SHP77 (cell line): ENCODE measurements at places on chromosomes 12 and 14.

DNA sequence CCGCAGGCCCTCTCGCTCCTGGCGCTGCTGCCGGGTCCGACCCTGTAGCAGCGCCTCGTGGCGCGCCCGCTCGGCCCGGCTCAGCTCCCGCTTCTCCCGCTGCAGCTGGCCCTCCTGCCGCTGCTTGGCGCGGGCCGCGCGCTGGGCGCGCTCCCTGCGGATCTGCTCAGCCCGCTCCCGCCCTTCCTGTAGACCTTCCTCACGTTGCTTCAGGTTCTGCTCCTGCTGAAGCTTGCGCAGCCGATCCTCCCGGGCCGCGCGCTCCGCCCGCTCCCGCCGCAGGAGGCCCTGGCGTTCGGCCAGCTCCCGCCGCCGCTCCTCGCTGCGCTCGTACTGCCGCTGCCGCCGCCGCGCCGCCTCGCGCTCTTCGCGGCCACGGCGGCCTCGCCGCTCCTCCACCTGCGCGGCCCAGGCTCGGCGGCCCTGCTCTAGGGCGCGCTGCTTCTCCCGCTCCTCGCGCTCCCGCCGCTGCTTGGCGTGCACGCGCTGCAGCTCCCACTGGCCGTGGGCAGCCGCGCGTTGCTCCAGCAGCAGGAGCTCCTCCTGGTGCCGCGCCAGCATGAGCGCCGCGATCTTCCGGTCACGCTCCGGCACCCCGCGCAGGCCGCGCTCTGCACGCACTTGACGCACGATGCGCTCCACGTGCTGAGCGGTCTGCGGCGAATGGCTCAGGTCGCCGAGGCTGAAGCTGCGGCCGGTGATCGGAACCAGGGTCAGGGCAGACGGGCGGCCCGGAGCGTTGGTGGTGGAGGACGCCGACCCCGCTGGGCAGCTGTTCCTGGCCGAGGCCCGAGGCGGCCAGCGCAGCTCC lies 2.4 kb downstream of the CCDC177 start:
- peak; percentile 74 for DNase-seq

- peak; percentile 35 for DNase-seq
Measured at GRCh38 chr14:92945544-92945943, 22.6 kb downstream of the CHGA start.

DNA sequence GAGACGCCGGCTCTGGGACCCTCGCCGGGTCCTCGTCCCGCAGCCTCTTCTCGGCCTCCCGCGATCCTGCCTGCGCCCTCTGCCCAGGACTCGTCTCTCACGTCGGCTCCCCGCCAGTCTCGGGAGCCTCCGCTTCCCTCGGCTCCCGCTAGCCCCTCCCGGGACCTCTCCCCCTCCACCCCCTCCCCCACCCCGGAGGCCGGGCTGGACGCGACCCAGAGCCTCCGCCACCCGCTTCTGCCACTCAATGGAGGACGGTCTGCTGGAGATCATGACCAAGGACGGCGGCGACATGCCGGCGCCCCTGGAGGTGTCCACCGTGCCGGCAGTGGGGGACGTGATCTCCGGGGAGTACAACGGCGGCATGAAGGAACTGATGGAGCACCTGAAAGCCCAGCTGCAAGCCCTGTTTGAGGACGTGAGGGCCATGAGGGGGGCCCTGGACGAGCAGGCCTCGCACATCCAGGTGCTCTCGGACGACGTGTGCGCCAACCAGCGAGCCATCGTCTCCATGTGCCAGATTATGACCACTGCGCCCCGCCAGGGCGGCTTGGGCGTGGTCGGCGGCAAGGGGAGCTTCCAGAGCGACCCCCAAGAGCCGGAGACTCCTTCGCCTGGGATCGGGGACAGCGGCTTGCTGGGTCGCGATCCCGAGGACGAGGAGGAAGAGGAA lies 568 bp downstream of the CCDC184 start:
- DNase-seq, result no peak

- no peak for DNase-seq
Measured at GRCh38 chr12:89960011-89960507, 251.4 kb upstream of the ATP2B1 start.

GRCh38 chr12:65055859-65056258 lies 65.2 kb downstream of the WIF1 start:
- DNase-seq, result no peak

DNA sequence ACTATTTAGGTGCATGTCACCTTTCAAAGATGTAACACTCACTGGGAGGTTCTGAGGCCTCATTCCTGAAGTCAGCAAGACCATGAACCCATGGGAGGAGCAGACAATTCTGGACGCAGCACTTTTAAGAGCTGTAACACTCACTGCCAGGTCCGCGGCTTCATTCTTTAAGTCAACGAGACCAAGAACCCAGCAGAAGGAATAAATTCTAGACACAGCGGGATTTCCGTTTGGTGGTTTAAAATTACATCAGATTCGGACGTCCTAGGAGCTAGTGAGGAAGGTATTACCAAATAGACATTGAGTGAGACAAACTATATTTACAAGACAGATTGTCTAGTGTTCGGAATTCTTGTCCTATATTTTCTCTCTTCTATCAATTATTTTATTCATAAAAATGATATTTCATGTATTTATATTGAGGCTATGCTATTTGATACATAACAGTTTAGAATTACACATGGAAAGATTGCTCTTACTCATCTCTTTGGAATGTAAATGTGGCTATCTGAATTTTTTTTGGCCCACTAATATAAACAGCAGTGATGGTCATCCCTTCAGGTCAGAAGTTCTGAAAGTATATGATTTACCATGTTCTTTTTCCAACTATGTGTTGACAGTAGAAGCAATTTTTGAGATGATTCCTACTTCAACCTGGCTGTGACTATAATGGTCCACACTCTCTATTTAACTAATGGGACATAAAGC lies 1973.0 kb upstream of the FLRT2 start:
- DNase-seq, result no peak

GRCh38 chr12:45669093-45669492 lies 60.4 kb upstream of the ARID2 start:
- DNase-seq, result no peak

- no peak for DNase-seq
Measured at GRCh38 chr12:117403586-117404139, 42.2 kb upstream of the NOS1 start.

- DNase-seq, result peak; percentile 86
Measured at GRCh38 chr14:77158175-77158881, 16.7 kb upstream of the ZDHHC22 start.

- peak; percentile 100 for DNase-seq
Measured at GRCh38 chr12:122526683-122527477, at the start of the genes KNTC1 and RSRC2. TSS of gene KNTC1 (plus strand) at chr12:122527249. CDS start at chr12:122530064, 2,815 bp downstream. TSS of gene RSRC2 (minus strand) at chr12:122526936. CDS start at chr12:122526853, 83 bp downstream.

- no peak for DNase-seq
Measured at GRCh38 chr12:2034633-2035430, 18.0 kb upstream of the CACNA1C start.

DNA sequence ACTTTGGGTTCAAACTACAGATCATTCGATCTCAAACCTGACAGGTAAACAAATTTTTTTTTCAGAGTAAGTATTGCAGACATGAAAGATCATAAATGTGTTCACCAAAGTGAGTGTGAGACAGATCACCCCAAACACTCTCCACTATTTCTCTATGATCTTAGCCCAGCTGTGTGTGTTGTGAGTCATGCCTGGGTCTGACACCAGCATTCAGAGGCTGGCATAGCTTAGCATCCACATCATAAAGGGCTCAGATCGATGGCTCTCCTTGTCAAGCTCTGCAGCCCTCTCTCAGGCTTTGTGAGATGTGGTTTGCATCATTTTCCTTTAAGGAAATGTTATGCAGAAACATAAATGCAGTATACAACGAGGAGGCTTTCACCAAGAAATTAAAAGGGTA lies 164.9 kb downstream of the ETV6 start:
- DNase-seq, result no peak

DNA sequence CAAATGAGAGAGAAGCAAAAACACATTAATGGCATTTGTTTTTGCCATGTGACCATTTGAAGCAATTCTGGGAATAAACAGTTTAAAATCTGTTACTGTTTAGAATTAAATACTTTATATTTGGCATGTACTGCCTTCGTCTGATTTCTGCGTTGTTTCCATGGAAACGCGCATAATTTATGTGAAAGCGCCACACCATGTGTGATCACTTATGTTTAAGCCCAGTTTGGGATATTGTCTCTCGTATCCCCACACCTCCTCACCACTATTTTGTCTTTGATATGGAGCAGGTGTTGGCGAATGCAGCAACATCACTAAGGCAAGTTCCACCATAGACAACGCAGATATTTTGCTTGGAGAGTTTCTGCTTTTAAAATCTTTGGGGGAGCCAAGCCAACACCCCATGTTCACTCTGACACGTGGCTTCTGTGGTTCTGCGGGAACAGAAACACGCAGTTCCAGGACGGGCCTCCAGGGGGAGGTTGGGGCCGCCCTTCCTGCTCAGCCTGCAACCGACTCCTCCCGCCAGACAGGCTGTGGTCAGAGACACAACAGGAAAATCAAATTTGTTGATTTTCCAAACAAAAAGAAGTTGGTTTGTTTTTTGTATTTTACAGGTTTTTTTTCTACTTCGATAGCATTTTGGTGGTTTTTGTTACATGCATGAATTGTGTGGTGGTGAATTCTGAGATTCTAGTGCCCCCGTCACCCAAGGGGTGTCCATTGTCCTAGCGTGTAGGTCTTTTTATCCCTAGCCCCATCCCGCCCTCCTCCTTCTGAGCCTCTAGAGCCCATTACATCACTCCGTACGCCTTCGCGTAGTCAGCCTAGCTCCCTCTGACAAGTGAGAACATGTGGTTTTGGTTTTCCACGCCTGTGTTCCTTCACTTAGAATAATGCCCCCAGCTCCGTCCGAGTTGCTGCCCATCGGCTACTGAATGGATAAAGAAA lies 101.9 kb upstream of the SFSWAP start:
- DNase-seq, result peak; percentile 54

DNA sequence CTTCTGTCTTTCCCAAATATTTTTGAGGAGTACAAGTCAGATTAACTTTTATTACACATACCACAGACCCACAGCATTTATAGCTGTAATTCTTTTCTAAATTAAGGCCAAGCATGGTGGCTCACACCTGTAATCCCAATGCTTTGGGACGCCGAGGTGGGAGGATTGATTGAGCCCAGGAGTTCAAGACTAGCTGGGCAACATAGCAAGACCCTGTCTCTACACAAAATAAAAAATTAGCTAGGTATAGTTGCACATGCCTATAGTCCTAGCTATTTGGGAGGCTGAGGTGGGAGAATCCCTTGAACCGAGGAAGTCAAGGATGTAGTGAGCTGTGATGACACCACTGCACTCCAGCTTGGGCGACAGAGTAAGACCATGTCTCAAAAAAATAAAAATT lies 7.0 kb downstream of the DUSP16 start:
- DNase-seq, result no peak

GRCh38 chr12:6044082-6044481 lies 80.4 kb downstream of the VWF start:
- no peak for DNase-seq

DNA sequence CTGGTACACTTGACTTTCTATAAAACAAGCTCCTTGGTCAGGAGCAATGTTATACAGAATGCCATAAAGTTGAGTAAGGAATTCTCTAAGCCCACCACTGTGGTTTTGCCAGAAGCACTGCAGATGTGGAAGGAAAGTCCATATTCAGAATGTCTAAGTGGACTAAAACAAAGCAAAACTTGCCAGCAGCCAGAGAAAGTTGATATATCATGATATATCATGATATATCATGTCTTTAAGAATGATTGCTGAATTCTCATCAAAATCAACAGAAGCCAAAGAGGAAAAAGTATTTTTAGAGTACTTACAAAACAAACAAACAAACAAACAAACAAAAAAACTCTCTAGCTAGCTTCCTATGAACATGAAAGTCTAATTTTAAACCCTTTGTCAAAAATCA lies 424.8 kb upstream of the OR4E1 start:
- no peak for DNase-seq

DNA sequence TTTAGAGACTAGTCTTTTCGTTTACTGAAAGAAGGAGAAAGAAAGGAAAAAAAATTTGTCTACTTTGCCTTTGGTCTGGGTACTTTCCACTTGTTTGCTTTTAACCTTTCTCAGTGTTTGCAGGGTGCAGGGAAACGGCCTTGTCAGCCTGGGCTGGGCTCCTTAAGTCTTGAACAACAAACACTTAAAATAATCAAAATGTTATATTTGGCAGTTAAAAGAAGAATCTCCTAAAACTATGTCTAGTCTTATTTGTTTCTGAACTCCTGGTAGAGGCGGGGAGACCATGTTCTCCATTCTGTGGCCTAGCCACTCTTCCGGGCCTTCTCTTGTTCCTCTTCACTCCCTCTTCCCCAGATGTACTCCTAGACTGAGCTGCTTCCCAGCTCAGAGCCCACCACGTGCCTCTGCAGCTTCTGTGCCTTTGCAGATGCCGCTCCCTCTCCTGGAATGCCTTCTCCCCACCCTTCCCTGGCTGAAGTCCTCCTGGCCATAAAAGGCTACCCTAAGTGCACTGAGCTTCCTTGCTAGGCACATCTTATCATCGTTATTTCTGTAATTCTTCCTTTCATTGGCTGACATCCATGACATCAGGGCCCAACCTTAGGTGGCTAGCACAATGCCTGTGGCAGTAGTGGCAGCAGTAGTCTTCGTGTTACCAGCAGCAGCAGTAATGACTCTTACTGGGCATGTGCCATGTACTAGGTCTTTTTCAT lies 432.9 kb downstream of the ZFP36L1 start:
- no peak for DNase-seq

DNA sequence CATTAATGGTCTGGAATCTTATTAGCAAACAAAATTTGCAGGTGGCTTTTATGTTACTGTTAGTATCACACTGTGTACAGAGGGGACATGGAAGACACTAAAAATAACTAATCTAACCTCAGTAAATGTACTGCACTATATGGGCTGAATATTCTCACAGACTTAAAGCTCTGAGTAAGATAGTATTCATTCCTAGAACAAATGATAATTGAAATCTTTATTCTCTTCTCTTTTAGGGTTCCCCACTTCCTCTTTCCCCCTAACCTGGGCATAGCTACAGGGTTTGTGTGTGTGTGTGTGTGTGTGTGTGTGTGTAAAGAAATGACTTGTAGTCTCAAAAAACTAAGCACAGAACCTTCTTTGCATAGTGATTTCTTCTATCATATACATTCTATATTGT lies 21.4 kb upstream of the HECTD1 start:
- DNase-seq, result no peak

DNA sequence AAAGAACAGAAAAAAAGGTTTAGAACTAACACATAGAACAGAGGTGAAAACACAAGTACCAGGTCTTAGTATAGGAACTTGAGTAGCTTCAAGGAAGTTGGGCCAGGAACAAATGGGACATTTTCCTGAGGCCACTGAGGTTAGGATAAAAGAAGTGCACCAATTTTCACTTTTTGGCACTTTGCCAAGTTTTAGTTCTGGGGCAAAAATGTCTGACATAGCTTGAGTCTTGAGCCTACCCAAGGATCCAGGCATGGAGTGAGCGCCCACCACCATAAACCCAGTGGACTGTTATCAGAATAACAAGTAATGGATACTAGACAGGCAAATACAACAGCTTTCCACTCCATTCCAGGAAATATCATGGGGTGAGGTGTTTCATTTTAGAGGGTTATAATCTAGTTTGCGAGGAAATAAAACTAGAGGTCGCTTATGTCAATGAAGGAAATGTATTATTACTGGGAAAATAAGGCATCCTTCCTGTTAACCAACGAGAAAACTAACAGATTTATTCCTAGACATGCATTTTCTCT lies 199.7 kb upstream of the HMGA2 start:
- no peak for DNase-seq

- no peak for DNase-seq
Measured at GRCh38 chr12:61251076-61251475, 1009.1 kb upstream of the USP15 start.

- no peak for DNase-seq
Measured at GRCh38 chr14:96737881-96738280, 59.3 kb upstream of the VRK1 start.
